ENCODE measurements at places on chromosomes 5 and 9.

- DNase-seq, result no peak
Observed at GRCh38 chr5:132020568-132021339, 9.3 kb upstream of the ACSL6 start.

- DNase-seq, result no peak
Observed at GRCh38 chr5:17069995-17070511, 134.0 kb upstream of the MYO10 start.

DNA sequence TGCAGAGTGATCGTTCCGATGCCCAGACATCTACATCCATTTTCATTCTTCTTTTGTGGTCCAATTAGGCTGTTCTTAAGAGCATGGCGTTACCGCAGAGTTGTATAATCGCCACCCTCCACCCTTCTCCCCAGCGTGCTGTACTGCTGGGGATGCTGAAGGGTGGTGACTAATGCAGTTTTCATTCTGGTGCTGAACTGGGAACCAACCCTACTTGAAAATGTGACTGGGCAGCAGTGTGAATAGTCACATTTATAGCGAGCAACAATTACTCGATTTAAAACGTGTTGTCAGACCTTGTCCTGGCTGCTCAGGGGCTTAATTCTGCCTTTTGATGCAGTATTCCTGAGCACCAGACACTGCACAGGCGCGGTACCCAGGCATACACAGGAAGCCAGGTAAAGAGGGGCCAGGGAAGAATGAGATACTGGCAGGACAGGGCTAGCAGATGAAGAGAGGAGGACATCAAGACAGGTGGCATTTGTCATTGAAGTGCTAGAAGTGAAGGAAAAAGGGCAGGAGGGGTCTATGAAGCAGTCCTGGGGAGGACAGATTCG is 719 bp upstream of the ISCA1 start:
- no peak for DNase-seq

- DNase-seq, result no peak
Observed at GRCh38 chr5:5092149-5092548, 48.0 kb upstream of the ADAMTS16 start.

- no peak for DNase-seq
Observed at GRCh38 chr9:34485822-34486221, 27.2 kb downstream of the DNAI1 start.

GRCh38 chr9:94913550-94913949 is 187.1 kb downstream of the AOPEP start:
- no peak for DNase-seq

Data from iPS-NIHi11 (cell line).